ENCODE measurements at places on chromosomes 16 and 17.

DNA sequence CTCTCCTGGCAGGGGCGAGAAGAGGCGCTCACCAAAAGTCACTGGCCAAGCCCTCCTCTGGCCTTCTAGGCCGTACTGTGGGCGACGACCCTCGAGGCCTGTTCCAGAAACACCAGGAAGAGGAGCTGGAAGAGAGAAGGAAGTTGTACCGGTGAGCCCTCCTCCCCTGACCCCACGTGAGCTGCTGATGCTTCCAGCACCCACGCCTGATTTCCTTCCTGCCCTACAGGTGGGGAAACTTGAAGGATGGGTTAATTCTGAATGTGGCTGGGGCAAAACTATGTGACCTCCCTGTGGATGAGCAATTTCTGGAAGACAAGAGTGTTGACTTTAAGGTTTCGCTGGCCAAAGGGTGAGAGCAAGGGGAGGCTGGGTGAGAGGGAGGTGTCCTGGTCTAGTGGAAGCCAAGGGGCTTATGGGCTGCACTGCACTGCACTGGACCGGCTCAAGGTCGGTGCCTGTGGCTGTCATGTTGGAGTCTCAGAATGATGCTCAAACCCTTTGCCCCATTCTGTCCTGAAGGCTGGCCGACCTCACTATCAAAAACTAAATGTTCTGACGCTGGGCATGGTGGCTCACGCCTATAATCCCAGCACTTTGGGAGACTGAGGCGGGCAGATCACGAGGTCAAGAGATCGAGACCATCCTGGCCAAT lies 6.2 kb downstream of the C17orf100 start:
- no peak for DNase-seq

DNA sequence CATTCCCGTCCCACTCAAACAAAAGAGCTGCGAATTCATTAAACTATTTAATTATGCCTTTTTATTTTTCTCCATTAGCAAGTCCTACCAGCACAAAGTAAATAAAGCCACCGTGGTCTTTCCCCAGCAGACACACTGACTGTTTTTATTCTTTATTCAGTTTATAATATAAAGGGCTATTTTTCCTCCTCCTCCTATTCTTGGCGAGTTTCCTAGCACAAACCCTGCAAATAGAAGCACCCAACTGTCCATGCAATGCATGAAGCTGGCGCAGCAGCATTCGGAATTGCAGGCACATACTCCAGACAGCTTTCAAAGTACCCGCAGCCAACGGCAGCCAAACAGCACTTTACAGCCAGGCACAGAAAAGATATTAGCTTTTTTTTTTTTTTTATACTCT lies 583.4 kb upstream of the PSMD7 start:
- no peak for DNase-seq

DNA sequence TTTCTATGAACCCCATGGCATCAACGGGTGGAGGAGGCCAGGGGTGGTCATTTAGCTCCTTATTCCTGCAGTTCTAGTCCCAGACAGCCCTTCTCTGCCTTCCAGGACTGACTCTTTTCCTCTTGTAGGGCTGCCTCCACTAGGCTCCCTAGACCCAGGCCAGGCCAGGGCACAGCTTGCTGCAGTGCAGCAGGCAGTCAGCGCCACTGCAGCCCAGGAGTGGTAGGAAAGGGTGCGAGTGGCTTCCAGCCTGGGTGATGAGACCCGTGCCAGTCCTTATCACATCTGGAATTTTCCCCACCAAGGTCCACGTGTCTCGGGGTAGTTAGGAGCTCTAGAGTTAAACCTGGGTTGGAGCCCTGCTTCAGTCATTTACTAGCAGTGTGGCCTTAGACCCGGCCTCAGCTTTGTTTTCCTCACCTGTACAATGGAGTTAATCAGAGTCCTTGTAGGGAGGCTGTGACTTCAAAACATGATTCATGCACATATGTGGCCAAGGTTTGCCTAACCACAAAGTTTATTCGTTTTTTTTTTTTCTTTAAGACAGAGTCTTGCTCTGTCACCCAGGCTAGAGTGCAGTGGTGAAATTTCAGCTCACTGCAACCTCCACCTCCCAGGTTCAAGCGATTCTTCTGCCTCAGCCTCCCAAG lies 4.7 kb downstream of the SLC5A11 start:
- DNase-seq: peak; percentile 54

- DNase-seq: no peak
Observed at GRCh38 chr17:40958086-40958953, 8.4 kb downstream of the KRT39 start.

- no peak for DNase-seq
Observed at GRCh38 chr17:349666-350065, 2.9 kb downstream of the RPH3AL start.

GRCh38 chr17:63826468-63827001 lies 696 bp upstream of the PSMC5 start:
- no peak for DNase-seq

- no peak for DNase-seq
Observed at GRCh38 chr16:49890876-49891275, 35.0 kb upstream of the ZNF423 start.

- peak; percentile 33 for DNase-seq
Observed at GRCh38 chr16:10490141-10490540, 90.3 kb downstream of the EMP2 start.

- DNase-seq: peak; percentile 58
Observed at GRCh38 chr16:51888016-51888415, 658.9 kb downstream of the TOX3 start.

DNA sequence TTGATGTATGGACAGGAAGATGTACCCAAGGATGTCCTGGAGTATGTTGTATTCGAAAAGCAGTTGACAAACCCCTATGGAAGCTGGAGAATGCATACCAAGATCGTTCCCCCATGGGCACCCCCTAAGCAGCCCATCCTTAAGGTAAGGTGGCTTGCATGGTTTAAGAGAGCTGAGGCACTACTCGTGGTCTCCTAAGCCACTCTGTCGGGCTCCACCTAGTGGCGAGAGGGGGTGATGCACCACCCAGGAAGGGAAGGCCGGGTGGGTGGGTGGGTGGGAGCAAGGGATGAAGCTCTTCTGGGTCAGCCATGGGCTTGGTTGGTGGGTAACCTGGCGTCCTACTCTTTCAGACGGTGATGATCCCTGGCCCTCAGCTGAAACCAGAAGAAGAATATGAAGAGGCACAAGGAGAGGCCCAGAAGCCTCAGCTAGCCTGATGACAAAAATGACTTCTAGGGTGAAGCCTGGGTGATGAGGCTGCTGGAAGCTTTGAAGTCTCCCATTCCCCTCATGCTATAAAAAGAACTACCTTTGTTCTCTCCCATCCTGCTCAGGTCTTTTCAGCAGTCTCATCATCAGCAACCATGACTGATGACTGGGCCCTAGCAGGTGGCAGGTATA lies 21.5 kb downstream of the GPR179 start:
- DNase-seq: peak; percentile 58

DNA sequence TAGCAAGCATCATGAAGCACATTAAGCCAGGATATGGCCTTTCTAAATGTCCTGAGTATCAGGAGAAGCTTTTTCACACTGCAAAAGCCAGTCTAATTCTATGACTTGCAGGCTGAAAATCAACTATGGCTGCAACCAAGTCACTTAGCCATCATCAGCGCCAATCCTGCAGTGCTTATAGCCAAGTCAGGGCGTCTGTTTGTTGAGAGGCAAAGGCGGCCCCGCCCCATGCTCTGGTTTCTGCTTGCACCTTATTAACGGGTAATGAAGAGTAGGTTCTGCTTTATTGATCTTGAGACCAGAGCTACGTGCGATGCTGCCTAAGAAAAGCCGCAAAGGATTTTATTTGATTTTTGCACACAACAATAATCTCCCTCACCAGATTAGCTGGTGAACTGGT lies 88.4 kb downstream of the CDH13 start:
- DNase-seq: no peak

DNA sequence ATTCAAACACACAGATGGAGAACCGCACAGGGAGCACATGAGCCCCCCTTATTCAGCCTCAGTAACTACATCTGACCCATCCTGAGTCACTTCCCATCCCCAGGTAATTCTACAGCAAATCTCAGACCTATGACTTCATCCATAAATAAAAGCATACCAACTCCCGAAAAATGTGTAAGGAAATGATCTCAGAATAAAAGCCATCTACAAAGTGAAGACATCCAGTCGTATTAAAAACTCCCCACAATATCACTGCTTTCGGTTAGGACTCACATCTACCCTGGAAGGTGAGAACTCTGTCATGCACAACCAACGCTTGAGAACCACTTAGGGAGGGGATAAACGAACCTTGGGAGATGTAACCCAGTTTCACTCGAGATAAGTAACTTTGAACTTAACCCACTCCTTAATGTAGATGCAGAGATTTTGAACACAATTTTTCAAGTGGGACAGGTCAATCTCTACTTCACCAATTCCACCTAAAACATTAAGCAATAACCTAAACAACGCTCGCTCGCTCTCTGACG lies 1.3 kb downstream of the USP36 start:
- peak; percentile 52 for DNase-seq

GRCh38 chr17:29655323-29655722 lies 32.6 kb upstream of the CORO6 start:
- DNase-seq: no peak

- DNase-seq: no peak
Observed at GRCh38 chr17:78888941-78889518, 14.0 kb downstream of the CEP295NL start.

GRCh38 chr17:45430006-45430737 lies 2.5 kb downstream of the ARHGAP27 start:
- no peak for DNase-seq

DNA sequence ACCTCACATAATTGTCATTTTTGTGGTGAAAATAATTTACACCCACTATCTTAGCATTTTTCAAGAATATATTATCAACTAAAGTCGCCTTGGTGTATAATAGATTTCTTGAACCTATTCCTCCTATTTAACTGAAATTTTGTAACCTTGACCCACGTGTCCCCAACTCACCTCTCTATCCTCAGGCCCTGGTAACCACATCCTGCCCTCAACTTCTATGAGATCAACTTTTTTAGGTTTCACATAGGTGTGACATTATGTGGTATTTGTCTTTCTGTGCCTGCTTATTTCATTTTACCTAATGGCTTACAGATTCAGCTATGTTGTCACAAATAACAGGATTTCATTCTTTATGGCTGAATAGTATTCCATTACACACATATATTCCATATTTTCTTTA lies 73.0 kb upstream of the CNTNAP4 start:
- no peak for DNase-seq

DNA sequence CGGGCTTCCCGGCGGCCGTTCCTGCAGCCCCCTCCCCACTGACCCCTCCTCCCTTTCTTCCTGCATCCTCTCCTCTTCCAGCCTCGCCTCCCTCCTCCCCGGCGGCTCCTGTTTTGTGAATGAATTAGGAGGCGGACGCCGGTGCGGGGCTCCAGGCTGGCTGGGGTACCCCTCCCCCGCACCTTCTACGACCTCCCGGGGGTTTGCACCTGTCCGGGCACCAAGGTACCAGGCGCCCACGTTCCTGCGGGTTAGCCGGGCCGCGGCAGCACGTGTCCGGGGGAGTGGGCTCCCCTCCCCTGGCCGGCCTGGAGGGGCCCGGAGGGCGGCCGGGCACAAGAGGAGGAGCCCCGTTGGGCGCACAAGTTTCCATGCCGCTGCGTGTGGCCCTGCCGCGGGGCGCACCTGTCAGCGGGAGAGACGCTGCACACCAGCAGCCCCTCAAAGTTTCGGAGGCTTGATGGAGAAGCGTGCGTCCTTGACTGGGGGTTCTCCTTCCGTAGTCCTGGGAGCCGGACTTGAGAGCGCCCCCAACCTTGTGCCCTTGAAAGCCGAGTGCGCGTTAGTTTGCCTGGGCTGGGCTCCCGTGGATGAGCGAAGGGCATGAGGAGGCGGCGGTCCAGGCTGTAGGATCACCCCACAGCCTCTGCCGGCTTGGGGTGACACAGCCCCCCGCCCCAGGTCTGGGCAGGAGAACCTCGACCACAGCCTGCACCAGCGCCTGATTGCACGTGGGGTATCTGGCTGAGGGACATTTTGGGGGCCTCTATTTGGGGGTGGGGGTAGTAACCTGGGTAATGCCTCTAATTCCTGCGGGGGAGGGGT lies 1.2 kb downstream of the HAS3 start:
- no peak for DNase-seq

GRCh38 chr16:48426244-48427141 lies 41.3 kb upstream of the SIAH1 start:
- DNase-seq: peak; percentile 65

DNA sequence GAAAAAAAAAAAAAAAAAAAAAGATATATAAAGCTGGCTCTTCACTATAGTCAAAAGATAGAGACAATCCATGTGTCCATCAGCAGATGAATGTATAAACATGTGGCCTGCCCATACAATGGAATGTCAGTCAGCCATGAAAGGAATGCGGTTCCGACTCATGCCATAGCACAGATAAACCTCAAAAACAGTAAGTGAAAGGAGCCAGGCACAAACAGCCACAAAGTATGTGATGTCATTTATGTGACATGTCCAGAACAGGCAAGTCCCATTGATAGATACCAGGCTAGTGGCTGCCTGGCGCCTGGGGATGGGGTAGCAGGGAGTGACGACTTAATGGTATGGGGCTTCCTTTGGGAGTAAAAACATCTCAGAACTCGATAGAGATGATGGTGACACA lies 155.7 kb downstream of the CMIP start:
- DNase-seq: peak; percentile 93

DNA sequence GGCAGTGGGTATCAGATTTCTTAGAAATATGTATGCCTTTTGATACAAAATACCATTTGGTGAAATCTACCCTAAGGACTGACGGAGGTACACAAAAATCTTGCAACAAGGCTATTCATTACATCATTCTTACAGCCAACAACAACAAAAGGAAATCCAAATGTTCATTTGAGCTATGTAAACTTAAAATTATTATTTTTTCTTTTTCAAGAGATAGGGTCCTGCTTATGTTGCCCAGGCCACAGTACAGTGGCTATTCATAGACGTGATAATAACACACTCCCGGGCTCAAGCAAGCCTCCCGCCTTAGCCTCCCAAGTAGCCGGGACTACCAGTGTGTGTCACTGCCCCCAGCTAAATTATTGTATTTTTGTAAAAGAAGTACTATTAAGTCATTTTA lies 9.0 kb downstream of the SRR start:
- no peak for DNase-seq

DNA sequence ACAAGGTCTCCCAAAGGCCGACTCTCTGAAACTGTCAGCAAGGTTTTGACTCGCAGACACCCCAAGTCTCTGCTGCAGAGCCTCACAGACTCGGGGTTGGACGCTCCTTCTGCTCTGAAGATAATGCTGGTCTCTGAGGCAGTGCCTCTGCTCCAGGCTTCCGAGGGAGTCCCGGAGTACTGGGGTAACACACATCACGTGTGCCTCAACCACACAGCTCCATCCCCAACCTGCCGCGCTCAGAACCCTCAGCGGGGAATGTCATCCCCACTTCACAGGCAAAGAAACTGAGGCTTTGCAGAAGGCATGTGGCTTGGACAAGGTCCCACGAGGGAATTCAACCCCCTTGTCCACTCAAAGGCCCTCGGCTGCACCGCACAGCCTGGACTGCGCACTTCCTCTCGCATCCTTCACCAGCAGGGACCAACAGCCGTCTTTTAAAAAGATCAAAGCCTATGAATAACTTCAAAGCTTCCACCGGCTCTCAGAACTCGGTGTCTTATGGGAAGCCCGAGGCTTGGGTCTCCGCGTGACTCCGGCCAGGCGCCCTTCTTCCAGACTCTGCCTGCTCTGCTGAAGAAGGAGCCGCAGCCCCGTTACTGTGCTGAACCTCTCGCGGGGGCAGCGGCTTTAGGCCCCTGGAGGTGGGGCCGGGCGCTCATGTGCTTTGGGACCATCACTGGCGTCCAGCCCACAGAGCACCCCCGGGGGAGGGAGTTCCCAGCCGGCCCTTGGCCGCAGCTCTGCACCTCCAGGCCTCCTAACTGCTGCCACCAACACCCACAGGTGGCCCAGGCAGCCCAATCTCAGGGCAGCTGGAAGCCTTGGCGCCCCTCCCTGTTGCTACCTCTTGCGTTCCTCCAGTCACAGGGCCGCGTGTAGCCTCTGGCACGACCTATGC lies 2.2 kb downstream of the TMEM204 start:
- DNase-seq: peak; percentile 51

- no peak for DNase-seq
Observed at GRCh38 chr17:40554646-40555295, 10.5 kb downstream of the CCR7 start.

All from EH (cell line).